ENCODE measurements at places on chromosomes 6 and 20.

DNA sequence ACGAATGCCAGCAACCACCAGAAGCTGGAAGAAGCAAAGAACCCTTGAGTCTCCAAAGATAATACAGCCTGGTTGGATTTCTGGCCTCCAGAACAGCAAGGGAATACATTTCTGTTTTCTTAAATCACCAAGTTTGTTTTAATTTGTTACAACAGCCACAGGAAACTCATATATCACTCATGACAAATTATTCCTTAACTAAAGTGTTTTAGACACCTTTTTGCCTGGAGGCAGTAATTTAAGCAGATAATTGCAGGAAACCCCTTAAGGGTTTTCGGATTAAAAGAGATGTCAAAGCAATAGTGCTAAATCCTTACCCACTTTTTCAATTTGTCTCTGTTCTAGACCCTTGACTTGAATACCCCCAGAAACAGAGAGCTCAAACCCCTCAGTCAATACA lies 1050.0 kb downstream of the EPHA7 start:
- no peak for DNase-seq

DNA sequence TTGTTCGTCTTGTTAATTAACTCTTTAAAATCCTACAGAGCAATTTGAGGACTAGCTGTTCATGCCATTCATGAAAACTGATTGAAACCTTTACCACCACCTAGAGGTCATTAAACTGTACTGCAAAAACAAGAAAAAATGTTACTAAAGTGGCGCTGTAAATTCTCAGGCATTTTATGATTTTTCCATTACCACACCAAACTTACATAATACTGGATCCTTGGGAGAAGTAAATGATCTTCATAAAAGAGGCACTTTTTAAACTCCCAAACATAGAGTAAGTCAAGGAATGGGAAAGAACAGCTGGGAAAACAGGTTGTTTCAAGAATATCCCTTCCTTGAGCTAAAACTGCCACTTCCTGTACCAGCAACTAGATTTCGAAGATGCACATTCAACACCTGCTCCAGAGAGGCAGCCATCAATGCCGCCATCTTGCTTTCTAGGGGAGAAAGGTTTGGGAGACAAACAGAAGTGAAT lies 54.3 kb downstream of the MYLIP start:
- DNase-seq: no peak

- DNase-seq: no peak
Observed at GRCh38 chr6:17101422-17102257, at the start of gene STMND1. STMND1 (plus strand) TSS chr6:17102050; CDS start chr6:17102258, 208 bp downstream.

DNA sequence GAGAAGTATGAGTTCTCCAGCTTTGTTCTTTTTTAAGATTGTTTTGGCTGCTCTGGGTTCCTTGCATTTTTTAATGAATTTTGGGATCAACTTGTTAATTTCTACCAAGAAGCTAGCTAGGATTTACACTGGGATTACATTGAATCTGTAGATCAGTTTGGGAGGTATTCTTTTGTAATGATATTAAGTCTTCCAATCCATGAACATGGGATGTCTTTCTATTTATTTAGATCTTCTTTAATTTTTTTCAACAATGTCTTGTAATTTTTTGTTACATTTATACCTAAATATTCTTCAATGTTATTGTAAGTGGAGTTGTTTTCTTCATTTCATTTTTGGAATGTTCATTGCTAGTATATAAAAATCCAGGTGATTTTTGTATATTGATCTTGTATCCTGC lies 12.5 kb downstream of the PRIM2 start:
- DNase-seq: no peak

- no peak for DNase-seq
Observed at GRCh38 chr20:15546525-15547023, 1026.7 kb downstream of the KIF16B start.

DNA sequence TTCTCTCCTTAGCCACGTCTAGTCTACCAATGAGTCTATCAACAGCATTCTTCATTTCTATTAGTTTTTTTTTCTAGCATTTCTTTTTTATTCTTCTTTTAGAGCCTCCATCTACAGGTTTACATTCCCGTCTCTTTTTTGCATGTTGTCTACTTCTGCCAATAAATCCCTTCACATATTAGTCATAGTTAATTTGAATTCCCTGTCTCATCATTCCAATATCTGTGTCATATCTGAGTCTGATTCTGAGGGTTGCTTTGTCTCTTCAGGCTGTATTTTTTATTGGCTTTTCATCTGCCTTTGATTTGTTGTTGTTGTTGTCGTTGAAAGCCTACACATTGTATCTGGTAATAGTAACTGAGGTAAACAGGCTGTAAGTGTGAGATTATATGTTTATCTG lies 104.6 kb downstream of the HMGCLL1 start:
- no peak for DNase-seq

- no peak for DNase-seq
Observed at GRCh38 chr20:58747211-58747610, 54.6 kb downstream of the NPEPL1 start.

DNA sequence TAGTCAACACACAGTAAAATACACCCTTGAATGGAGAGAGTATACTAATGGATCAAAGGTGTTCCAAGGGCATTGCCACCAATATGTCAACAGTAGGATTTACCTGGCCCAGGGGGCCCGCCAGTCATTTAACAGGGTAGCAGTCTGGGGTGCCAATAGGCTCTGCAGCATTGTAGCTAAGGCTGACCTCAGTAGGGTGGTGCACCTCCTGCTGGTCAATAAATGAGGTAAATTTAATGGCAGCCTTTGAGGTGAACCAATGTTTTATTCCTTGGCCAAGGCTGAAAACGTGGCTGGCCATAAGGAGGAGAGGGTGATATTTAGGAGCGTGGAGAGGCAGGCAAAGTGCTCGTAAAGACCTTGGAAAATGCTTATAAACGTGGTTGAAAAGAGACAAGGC lies 147.2 kb downstream of the RPS12 start:
- no peak for DNase-seq

DNA sequence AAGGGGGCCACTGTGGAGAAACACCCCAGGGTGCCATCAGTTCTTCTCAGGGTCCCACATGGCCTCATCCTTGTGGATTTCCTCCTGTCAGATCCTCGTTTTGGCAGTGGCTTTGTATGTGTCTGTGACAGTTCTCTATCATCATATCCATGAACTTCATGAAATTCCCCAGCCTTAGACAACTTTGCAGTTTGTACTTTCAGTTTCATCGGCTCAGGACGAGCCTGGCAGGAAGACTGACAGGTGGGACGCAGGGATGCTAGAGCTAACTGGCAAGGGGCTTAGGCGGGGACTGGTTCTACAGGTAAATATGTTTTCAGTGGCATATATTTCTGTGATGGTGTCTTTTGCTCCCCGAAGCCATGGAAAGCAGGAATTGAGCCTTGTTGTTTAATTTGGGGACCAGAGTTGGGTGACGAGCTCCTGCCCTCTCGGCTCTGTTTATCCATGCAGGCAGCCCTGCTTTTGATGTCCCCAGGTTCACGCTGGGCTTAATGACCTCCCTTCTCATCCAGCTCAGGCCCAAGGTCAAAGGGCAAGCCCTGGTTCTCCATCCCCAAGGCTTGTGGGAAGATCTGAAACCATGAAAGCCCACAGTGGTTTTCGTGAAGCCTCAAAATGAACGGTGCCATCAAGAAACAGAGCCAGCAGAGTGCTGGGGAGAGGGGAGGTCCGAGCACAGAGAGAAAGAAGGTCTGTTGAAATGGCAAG lies 11.2 kb downstream of the SDCBP2 start:
- DNase-seq: no peak

DNA sequence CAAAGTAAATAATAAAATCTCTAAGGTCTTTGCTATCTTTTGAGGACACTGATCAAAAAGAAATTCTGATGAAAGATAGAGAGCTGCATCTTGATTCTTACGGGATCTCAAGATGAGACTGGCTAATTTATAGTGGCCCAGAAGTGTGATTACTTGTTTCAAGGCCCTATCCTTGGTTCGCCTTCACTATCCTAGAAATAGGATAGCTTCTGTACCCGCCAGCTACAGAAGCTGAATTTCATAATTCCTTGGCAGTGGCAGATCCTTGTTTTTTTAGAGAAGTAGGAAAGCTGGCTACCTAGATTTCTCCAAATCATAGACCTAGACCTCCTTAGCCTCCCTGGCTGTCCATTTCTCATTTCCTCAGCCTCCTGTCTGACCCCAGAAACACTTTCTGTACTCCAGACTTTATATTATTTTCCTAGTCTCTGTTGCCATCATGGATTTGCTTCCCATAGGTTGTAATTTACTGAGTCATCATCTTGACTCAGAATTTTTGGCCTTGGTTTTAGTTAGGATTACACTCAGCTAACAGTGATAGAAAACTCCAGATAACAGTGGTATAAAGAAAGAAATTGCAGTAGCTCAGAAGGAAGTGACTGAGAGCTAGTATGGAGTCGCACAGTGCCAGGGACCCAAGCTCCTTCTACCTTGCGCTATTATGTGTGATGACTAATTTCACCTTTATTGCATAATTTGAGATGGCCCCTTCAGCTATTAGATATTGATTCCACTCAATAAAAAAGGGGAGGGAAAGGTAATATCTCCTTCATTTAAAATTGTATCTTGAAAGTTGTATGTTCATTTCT lies 27.7 kb downstream of the PHF3 start:
- no peak for DNase-seq

DNA sequence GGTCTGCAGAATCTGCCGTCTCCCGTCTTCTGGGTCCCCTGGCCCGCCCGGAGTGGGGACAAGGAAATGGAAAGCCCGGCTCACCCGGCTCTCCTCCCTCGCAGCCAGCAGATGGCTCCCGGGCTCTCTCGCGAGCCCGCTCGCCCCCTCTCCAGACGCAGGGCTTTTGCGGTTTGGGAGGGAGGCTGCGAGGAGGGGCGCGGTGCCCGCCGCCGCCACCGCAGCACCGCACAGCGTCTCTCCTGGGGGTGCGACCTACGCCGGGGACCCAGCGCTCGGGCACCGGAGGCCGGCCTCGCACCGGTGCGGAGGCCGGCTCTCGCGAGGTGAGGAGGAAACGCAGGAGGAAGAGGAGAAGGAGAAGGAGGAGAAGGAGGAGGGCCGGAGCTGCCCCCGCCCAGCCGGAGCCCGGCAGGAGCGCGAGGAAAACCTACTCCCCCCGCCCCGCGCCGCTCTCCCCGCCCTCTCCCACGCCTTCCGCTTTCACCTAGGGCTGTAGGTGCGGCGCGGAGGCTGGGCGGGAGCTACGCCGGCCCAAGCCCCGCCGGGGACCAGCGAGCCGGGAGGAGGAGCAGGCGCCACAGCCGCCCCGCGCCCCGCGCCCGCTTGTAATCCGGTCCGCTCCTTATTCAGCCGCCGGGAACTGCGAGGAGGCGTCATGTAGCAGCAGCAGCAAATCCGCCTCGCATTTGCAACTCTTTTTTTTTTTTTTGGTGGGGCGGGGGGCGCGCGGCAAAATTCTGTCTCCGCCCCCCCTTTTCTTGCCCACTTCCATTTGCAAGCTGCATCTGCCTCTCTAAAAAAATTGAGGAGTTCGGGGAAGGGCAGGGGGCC lies at the start of gene CARMIL1:
CARMIL1 (plus strand) TSS at position 461 of the 834 bp plus-strand sequence. CDS start 422 bp downstream, outside the sequence.
- DNase-seq: peak; percentile 48

DNA sequence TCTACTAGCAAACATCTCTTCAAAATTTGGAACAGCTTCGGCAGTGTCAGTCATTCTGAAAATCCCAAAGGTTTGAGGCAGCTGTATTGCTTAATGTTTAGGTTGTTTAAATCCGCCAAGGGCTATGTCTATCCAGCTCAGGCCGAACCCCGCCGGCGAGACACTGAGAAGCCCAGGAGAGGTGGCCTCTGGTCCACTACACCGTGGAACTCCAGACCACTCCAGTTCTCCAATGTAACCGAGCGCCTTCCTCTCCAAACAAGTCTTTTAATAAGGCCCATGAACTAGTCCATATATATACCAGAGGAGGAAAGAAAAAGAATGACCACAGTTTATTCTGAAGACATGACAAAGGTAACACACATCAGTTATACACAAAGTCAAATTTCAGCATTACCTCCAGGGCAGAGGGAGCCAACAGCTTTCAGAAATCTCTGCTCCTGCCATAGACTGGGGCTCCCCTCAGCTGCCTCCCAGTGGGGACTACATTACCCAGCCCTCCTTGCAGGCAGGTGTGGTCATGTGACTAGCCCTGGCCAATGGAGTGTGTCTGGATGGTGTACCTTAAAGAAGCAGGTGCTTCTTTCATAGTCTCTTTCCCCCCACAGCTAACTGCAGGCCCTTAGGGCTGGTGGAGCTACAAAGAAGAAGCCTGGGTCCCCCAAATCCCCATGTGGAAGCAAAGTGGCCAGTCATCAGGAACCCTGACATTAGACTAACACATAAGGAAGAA lies at the start of gene RAMACL:
RAMACL (minus strand) TSS at position 255 of the 733 bp plus-strand sequence; CDS start at position 54, 201 bp downstream.
- no peak for DNase-seq

DNA sequence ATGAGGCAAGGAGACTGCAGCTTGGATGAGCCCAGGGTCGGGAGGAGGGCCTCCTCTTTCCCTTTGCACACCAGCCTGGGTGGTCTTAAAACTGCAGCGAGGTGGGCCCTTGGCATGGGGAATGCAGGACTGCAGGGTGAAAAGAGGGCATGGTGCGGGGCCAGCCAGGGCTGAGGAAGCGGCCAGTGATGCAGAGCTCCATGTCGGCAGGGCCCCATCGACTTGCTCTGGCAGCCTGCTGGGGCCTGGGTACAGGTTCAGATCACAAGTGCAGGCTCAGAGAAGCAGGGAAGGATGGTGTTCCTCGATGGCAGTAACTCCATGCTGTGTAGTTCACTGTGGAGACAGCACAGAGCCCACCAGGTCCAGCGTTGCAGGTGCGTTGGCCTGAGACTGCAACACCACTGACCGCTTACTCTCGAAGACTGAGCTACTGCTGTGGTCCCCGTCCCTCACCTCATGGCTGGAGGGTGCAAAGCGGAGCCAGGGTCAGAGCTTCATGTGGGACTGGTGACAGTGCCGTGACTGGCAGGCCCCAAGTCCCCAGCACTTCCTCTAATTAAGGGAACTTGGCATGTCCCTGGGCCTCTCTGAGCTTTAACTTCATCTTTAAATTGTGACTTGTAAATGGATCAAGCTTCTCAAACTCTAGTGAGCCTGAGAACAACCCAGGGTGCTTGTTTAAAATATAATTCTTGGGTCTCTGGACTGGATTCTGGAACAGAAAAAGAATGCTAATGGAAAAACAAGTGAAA lies 223.2 kb downstream of the SYNDIG1 start:
- no peak for DNase-seq

DNA sequence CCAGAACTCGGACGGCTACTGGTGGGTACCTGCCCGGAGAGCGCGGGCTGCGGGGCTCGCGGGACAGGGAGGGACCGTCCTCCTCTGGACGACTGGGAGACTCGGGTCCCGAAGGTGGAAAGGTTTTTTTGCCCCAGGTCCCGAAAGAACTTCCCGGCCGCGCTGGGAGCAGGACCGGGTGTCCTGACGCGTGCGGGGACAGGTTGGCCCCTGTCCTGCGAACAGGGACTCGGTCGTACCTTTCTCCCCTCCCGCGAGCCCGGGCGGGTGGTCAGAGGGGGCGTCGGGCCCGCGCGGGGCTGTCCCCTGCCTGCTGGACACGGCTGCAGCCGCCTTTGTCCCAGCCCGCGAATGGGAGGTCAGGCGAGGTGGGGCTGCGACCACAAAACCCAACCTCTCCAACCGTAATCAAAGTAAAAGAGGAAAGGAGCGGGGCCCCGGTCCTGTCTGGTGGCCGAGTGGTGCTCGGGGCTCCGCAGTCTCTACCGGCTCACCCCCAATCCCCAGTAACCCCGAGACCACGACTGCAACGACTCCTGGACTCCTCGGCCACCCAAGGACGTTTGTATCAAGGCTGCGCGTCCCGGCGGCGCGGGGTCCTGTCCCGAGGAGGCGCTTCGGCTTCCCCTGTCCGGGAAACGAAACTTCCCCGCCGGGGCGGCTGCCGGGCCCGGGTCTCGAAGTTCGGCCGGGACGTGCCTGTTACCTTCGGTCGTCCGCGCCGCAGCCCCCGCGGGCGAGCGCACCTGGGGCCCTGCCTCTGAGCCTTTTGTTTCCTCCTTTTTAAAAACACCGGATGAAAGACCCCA lies 798 bp downstream of the DSP start:
- DNase-seq: no peak

Measured in stimulated activated CD4-positive, alpha-beta T cell treated with anti-CD3 and anti-CD28 coated beads, TNF-alpha, amount 100 ng/mL, for 1 hour (primary cell).